ENCODE measurements at places on chromosomes 1 and 21.

- no peak for DNase-seq
Observed at GRCh38 chr1:54325703-54326461, 80.3 kb downstream of the SSBP3 start.

- no peak for DNase-seq
Observed at GRCh38 chr1:231750296-231750695, 123.7 kb downstream of the DISC1 start.

DNA sequence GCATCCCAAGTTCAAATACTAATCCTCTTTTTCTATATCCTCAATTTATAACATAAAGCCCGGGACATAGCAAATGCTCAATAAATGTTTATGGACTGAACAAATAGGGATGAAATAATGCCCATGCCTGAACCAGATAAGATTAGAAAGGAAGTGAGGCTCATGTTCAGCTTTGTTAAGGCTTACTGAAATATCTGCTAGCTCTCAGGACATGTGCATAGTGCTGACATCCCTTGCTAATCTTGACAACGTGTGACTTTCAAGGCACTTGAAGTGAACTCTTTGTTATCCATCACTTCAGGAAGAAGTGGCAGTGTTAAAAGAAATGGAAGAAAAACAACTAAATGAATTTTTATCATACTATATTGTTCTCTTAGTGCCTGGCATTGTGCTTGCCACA, 260.3 kb upstream of the SGIP1 start:
- DNase-seq, result no peak

GRCh38 chr1:235017719-235018118, 110.9 kb downstream of the TOMM20 start:
- no peak for DNase-seq

DNA sequence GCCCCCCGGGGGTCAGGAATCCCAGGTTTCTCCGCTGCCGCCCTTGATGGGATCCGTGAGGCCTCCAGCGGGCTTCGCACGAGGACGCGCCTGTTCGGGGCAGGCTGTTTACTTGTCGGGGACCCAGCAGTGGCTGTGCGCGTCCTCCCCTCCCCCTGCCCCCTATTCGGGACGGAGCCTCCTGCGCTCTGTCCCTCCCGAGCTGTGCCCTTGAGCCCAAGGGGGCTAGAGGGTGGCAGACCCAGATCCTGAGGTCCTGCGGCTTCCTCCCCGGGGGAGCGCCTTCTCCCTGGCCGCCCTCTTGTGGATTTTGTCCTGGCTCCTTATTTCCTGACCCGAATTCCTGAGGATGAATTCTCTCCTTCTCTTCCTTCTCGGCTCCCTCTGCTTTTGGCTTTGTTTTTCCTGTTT, 38.4 kb downstream of the PIK3CD start:
- DNase-seq, result no peak

DNA sequence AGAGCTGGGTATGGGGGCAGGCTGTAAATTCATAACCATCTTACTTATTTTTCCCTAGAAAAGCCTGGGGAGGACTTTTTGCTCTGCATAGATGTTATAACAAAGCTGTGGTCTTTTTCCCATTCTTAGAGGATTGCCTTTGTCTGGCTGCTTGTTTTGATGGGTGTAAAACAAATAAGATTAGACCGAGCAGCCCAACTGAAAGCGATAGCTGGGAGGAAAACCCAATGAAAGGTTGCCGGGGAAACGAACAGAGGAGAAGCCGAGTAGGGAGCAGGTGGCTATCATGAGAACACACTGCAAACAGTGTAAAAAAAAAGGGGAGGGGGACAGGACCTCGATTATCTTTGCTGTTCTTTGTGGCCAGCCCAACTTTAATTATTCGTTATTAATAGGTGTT, 1.9 kb downstream of the ELAVL4 start:
- DNase-seq, result no peak

- no peak for DNase-seq
Observed at GRCh38 chr1:119914071-119914470, 17.8 kb upstream of the ADAM30 start.

- DNase-seq, result no peak
Observed at GRCh38 chr1:155623357-155623756, 13.3 kb downstream of the MSTO1 start.

- no peak for DNase-seq
Observed at GRCh38 chr1:90192408-90192807, 197.5 kb downstream of the ZNF326 start.

- DNase-seq, result peak; percentile 82
Observed at GRCh38 chr1:195663549-195664280, 944.5 kb downstream of the KCNT2 start.

DNA sequence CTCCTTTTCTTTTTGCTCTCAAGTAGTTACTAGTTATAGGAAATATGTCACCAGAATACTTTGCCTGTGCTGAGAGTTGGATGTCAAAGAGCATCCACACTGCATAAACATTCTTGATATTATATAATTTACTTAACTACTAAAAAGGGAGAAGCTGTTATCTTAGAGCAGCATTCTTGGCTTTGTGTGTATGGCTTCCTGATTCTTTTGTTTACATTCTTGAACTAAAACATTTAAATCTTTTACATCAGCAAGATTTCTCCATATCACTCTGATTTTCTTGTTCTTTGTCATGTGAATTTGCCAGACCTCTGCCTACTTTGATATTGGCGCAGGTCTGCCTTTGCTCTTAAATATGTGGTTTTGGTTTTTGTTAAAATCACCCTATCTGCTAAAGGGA, 48.8 kb downstream of the SUCO start:
- no peak for DNase-seq

GRCh38 chr21:46150491-46151121, 4.8 kb downstream of the FTCD start:
- DNase-seq, result no peak
